Glutamatergic neuron (in vitro differentiated cells): ENCODE measurements at places on chromosomes 3 and 15.
A peak's percentile ranks its signal among the peaks of the same experiment; 100 is the strongest.

GRCh38 chr3:138078901-138079344, 36.5 kb downstream of the DZIP1L start:
- no peak overlapping the region for H3K27ac ChIP-seq
- no peaks in the 10 kb centered on the region for H3K36me3 ChIP-seq
- H3K4me1 ChIP-seq = no peaks in the 10 kb centered on the region
- H3K4me3 ChIP-seq = no peak overlapping the region
- no peak for DNase-seq

GRCh38 chr3:141529717-141530414, 43.0 kb downstream of the RASA2 start:
- no peak for DNase-seq
- H3K36me3 ChIP-seq = no peaks in the 10 kb centered on the region

DNA sequence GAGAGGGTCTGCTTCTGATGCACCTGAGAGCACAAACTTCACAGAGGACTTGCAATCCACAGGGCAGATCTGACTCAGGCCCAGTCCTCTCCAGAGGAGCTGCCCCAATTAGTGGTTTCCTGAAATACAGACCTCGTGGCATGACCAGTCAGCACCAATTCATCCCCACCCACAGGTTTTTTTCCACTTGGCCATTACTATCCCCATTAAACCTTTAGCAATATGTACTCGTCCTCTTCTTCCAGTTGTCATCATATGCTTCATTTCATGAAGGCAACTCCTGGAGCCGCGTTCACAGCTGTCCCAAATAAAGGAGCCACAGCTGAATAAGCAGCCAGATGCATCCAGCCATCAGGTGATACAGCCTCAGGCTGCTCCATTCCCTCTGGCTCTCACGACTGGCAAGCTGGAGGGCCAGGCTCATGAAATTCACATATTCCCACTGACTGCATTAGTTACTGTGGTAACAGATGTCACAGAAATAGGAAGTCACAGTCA, 163.1 kb downstream of the FMN1 start:
- peak overlapping the region; percentile 48 for H3K27ac ChIP-seq
- H3K4me1 ChIP-seq = peaks cover 17% of the 10 kb centered on the region
- H3K27me3 ChIP-seq = peaks cover 2% of the 10 kb centered on the region
- no peak overlapping the region for H3K4me3 ChIP-seq
- no peak for DNase-seq

DNA sequence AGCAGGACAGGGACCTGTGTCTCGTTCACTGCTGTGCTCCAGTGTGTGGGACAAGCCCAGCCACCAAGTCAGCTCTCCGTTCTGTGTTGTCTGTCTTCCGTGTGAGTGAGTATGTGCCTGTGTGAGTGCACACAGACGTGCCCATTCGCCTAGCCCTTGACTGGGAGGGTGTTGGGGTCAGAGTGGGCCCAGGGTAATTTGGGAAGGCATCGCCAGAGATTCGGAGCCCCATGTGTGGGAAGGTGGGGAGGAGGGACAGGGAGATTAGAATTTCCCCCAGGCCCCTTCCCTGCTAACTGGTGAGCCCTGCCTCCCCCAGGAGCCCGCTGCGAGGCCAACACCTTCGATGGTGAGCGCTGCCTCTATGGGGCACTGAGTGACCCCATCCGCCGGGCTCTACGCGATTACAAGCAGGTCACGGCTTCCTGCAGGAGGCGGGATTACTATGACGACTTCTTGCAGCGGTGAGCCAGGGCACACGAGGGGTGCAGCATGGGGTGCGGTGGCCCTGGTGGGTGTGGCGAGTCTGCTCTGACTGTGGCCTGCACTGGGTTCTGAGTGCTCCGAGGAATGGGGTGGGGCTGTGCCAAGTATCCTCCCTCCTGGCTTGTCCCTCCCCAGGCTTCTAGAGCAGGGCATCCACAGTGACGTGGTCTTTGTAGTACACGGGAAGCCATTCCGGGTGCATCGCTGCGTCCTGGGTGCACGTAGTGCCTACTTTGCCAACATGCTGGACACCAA, 3.1 kb downstream of the ABTB1 start:
- H3K36me3 ChIP-seq = no peaks in the 10 kb centered on the region
- peaks cover 19% of the 10 kb centered on the region for H3K27me3 ChIP-seq
- peak overlapping the region; percentile 46 for H3K4me3 ChIP-seq
- peaks cover 7% of the 10 kb centered on the region for H3K4me1 ChIP-seq
- DNase-seq = no peak

- no peaks in the 10 kb centered on the region for H3K36me3 ChIP-seq
- H3K27me3 ChIP-seq = no peaks in the 10 kb centered on the region
- H3K4me1 ChIP-seq = no peaks in the 10 kb centered on the region
- H3K4me3 ChIP-seq = no peak overlapping the region
Observed at GRCh38 chr15:25901811-25902605, 38.9 kb upstream of the ATP10A start.

DNA sequence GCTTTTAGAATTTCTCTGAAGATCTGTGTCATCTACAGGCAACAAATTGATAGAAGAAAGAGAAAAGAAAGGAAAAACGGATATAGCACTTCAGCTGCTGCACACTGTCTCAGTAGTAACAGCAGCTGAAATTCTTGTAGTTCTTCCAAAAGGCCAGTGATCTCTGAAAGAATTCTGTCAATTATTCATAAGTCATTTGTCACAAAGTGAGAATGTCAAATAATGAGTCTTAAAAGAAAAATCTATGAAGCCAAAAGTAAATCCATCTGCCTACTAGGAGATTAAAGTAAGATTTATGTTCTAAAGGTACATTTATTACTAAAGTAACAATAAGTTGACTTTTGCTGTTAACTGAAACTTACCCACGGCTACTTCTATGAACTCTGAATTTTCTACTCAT, 24.6 kb downstream of the IFT80 start:
- no peaks in the 10 kb centered on the region for H3K36me3 ChIP-seq
- no peak overlapping the region for H3K4me3 ChIP-seq
- DNase-seq = no peak
- H3K27ac ChIP-seq = no peak overlapping the region
- H3K27me3 ChIP-seq = no peaks in the 10 kb centered on the region
- no peaks in the 10 kb centered on the region for H3K4me1 ChIP-seq

DNA sequence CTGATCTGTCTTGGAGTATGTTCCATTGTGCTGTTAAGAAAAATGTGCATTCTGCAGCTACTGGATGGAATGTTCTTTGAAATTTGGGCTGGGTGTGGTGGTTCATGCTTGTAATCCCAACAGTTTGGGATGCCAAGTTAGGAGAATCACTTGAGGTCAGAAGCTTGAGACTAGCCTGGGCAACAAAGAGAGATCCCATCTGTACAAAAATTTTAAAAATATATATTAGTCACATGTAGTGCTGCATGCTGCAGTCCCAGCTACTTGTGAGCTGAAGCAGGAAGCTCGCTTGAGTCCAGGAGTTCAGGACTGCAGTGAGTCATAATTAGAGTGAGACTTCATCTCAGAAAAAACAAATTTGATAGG, 62.8 kb upstream of the PLSCR4 start:
- no peak for DNase-seq
- H3K27ac ChIP-seq = no peak overlapping the region
- H3K4me1 ChIP-seq = no peaks in the 10 kb centered on the region
- no peak overlapping the region for H3K4me3 ChIP-seq
- H3K27me3 ChIP-seq = peaks cover 2% of the 10 kb centered on the region
- no peaks in the 10 kb centered on the region for H3K36me3 ChIP-seq

GRCh38 chr3:182309120-182309519, 484.2 kb upstream of the ATP11B start:
- no peak for DNase-seq
- no peak overlapping the region for H3K27ac ChIP-seq
- peaks cover 9% of the 10 kb centered on the region for H3K36me3 ChIP-seq
- peaks cover 2% of the 10 kb centered on the region for H3K4me1 ChIP-seq

- no peak overlapping the region for H3K27ac ChIP-seq
- H3K4me1 ChIP-seq = peaks cover 20% of the 10 kb centered on the region
- peaks cover 9% of the 10 kb centered on the region for H3K27me3 ChIP-seq
- no peak for DNase-seq
Observed at GRCh38 chr3:52039846-52040245, 16.5 kb downstream of the DUSP7 start.

- H3K4me1 ChIP-seq = peaks cover 2% of the 10 kb centered on the region
- H3K27me3 ChIP-seq = no peaks in the 10 kb centered on the region
- DNase-seq = no peak
- H3K36me3 ChIP-seq = no peaks in the 10 kb centered on the region
Observed at GRCh38 chr3:146634346-146634745, 29.2 kb upstream of the PLSCR5 start.

GRCh38 chr3:78845605-78846004, 922.2 kb downstream of the ROBO1 start:
- no peaks in the 10 kb centered on the region for H3K36me3 ChIP-seq
- H3K4me3 ChIP-seq = no peak overlapping the region
- H3K27me3 ChIP-seq = peaks cover 2% of the 10 kb centered on the region
- H3K27ac ChIP-seq = no peak overlapping the region
- no peak for DNase-seq

GRCh38 chr15:67130673-67131601, 65.5 kb downstream of the SMAD3 start:
- DNase-seq = no peak
- peaks cover 16% of the 10 kb centered on the region for H3K4me1 ChIP-seq
- peaks cover 2% of the 10 kb centered on the region for H3K27me3 ChIP-seq
- H3K27ac ChIP-seq = no peak overlapping the region
- no peaks in the 10 kb centered on the region for H3K36me3 ChIP-seq

DNA sequence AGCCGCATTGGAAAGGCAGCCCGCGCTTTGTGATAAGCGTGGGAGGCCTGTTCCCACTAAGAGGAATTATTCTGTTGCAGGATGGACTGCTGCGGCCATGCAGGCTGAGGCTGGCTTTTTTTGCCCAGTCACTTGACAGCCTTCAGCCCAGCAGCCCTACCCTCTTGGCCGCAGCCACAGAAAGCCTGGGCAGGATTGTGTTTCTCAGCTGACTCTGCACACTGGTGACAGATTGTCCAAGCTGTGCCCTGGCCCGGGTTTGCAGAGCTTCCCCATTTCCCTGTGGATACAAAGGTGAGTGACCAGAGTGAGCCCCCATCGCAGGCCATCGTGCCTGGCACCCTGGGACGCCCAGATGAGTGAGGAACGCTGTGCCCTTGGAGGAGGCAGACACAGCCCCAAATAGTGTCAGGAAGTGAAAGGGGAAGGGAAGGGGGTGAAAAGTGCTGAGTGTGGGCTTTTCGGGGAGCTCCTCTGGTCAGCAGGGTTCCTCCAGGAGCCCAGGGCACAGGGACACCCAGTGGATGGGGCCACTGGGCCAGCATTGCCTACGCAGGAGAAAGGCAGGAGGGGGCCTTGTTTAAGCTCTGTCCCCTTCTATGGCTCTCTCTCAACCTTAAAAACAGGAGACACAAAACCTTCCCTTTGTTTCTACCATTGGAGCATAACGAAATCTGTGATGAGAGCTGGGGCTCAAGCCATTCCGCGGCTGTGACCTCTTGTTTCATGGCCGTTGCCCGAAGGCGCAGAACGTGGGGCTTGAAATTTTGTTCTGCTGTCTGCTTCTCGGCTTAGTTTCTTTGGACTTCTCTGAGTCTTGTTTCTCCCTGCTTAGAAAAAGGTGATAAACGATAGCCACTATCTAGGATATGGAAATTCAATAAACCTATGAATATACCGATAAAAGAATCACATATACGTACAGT, 91.5 kb upstream of the MEF2A start:
- H3K4me1 ChIP-seq = peaks cover 27% of the 10 kb centered on the region
- H3K27ac ChIP-seq = peak overlapping the region; percentile 97
- peaks cover 4% of the 10 kb centered on the region for H3K27me3 ChIP-seq
- DNase-seq = peak; percentile 51
- peaks cover 5% of the 10 kb centered on the region for H3K36me3 ChIP-seq

DNA sequence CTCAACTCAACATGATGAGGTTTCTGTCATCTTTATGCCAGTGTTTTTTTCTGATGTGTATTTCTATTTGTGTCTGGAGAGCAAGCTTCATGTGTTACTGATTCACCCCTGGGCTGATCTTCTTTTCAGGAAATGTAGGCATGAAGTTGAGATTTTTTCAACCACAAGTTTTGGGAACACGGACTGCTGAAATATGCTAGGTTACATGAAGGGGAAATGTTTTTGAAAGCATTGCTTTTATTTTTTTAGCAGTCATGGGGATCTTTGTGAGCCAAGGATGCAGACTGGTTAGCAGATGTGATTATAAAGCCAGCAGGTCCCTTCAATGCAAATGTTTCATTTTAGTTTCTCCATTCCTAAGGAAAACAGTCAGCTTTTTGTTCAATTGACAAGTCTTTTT, 219.3 kb upstream of the COL8A1 start:
- H3K36me3 ChIP-seq = no peaks in the 10 kb centered on the region
- H3K27ac ChIP-seq = no peak overlapping the region
- H3K27me3 ChIP-seq = no peaks in the 10 kb centered on the region
- no peaks in the 10 kb centered on the region for H3K4me1 ChIP-seq

DNA sequence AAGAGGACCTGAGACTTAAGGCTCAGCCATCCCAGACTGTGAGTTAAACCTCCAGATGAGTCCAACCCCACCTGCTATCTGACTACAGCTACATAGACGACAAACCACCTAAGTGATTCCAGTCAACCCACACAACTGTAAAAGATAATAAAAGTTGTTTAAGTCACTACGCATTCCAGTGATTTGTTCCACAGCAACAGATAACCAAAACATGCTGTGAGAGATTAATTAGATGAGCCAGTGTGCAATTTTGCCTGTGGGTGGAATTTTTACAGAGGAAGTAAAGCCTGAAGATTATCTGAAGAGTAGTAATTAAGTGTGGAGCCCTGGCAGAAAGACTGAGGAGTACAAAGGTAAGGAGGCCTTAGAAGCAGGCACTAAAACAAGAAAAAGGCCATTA, 5.4 kb downstream of the BTBD1 start:
- no peak overlapping the region for H3K4me3 ChIP-seq
- H3K27ac ChIP-seq = no peak overlapping the region
- no peaks in the 10 kb centered on the region for H3K36me3 ChIP-seq
- no peak for DNase-seq

DNA sequence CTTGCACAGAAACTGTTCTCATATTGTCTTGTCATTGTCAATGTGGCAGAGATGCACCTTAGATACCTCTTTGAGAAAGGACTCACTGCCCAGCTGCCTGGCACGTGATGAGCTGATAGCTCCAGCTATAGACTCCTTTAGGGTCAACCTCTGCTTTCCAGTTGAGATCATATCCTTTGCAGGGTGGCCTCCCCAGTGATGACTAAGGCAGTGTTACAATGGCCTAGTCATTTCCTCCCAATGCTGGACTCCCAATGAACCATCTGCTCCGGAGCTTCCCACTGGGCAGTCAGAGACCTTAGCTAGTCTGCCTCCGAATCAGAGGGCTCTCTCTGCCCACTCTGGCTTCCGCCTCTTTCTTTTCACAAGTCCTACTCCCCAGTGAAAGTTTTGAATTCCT, 79.5 kb downstream of the CHRD start:
- no peak overlapping the region for H3K4me3 ChIP-seq
- no peak overlapping the region for H3K27ac ChIP-seq
- peaks cover 13% of the 10 kb centered on the region for H3K36me3 ChIP-seq
- no peaks in the 10 kb centered on the region for H3K4me1 ChIP-seq
- no peak for DNase-seq
